ENCODE measurements at places on chromosomes 7 and 10. TPM values are rescaled to one million over a fixed set of nuclear protein-coding genes. Genes with fewer than 3 reads are reported as not detected.

The TMEM184A gene
- not detected for total RNA-seq

The SLC16A12 gene
- total RNA-seq, result 0.57 TPM

The HK1 gene
- 75.6 TPM for total RNA-seq

The OPALIN gene
- not detected for total RNA-seq

The SPDYE11 gene
- total RNA-seq, result not detected

The ATG9B gene
- total RNA-seq, result not detected

All from posterior vena cava (tissue), 2 donors.